ENCODE measurements at places on chromosomes 7 and 10.
A peak's percentile ranks its signal among the peaks of the same experiment; 100 is the strongest.

- no peak for DNase-seq
Observed at GRCh38 chr10:54396031-54396430, 405.0 kb downstream of the PCDH15 start.

DNA sequence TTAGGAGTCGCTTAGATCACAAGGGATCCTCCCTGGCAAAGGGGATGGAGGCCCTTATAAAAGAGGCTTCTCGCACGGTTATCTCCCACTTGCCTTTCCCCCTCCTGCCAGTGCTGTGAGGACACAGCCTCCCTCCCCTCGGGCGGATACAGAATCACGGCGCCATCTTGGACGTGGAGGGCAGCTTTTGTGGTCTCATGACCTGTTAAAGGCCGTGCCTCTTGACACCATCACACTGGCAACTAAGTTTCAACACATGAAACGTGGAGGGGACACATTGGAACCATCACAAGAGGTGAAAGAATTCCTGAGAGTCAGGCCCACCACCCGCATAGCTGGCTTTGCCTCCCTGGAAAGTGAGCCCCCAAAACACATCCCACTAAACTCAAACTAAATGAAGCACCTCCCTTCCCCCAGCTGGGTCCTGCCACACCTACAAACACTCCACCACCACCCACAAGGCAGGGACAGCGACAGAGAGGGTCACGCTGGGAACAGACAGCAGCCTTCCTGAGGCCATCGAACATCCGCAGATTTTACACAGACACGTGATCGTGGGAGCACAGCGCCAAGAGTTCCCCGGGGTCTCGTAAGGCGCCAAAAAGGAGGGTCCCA is 110.6 kb downstream of the TCERG1L start:
- no peak for DNase-seq

DNA sequence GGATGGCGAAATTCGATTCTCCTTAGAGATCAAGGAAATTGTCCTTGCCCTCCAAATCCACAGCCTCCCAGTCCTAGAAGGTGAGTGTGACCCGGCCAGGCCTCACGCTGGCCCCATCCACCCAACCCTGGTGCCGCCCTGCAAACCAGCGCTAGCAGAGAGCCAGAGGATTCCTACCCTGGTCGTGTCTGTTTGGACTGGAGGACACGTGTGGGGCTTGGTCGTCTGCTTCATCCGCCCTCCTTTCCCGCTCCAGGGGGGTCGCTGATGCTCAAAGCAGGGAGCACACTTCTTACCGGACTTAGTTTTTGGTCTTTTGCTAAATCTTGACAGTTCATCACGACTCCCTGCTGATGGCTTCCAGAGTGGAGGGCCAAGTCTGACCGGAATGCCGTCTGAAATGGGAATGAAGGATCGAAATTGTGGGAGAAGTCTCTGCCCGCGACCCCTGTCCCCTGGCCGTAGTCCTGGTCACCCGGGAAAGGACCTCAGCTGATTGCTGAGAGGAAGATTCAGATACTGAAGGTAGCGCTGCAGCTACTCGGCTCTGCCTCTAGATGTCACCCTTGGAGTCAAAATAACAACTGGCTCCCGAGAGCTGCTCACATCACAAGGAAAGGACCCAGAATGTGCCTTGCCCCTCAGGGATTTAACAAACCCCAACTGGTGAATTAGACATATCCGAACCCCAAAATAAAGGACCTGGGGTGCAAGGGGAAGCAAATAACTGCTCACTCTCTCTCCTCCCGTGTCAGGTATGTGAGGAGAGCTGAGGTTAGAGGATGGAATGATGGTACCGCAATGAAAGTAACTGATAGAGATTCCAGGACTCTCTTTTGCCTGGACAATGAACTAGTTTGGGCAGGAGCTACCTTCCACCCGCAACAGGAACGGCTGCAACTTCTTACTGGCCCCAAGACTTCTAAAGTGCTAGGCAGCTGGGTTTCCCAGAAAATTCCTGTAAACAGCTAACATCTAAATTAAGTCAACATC is 23.5 kb upstream of the ORC5 start:
- peak; percentile 46 for DNase-seq

DNA sequence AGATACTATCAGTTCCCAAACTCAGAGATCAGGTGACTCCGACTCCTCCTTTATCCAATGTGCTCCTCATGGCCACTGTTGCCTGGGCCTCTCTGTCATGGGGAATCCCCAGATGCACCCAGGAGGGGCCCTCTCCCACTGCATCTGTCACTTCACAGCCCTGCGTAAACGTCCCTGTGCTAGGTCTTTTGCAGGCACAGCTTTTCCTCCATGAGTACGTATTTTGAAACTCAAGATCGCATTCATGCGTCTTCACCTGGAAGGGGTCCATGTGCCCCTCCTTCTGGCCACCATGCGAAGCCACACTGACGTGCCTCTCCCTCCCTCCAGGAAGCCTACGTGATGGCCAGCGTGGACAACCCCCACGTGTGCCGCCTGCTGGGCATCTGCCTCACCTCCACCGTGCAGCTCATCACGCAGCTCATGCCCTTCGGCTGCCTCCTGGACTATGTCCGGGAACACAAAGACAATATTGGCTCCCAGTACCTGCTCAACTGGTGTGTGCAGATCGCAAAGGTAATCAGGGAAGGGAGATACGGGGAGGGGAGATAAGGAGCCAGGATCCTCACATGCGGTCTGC is 162.2 kb downstream of the EGFR start:
- DNase-seq: no peak

- no peak for DNase-seq
Observed at GRCh38 chr7:121755818-121756552, 117.0 kb upstream of the PTPRZ1 start.

DNA sequence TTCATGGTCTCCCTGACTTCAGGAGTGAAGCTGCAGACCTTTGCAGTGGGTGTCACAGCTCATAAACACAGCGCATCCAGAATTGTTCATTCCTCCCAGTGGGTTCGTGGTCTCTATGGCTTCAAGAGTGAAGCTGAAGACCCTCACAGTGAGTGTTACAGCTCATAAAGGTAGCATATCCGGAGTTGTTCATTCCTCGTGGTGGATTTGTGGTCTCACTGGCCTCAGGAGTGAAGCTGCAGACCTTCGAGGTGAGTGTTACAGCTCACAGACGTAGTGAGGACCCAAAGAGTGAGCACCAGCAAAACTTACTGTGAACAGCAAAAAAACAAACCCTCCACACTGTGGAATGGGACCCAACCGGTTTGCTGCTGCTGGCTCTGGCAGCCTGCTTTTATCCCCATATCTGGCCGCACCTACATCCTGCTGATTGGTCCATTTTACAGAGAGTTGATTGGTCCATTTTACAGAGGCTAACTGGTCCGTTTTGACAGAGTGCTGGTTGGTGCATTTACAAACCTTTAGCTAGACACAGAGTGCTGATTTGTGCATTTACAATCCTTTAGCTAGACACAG is 308.8 kb downstream of the PTPRN2 start:
- no peak for DNase-seq

DNA sequence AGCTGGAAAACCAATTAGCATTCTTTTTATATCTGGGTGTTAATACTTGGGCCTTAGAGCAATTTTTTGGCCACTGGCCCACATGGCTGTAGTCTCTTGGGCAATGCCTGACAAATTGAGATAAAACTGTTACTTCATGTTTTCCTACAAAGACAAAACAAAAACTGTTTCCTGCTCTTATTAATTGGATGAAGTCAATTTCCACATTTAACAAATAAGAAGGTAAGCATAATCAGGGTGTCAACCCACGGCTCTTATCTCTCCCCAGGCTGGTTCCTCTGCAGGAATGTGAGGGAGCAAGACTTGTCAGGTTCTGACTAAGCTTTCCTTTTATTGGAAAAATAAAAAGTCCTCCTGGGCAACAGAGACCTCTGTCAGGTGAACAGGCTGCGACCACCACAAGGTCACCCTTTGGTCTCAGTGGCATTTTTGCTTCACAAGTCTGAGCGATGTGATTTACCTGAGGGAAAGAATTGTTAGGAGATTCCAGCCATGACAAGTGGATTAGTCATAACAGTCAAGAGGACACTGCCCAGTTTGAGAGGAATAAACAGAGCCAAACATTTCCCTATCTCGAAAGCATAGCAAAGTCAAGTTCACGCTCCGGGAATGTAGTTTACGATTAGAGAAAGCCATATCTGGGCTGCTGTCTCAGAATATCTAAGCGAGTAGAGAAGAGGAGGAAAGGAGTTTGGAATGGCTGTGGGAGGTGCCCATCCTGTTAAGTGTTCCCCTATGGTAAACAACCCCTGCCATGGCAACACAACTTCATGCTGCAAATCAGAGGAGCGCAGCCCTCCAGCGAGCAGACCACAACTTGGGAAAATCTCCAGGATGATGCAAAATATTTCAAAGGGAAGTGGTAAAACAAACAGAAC is 144.4 kb downstream of the TES start:
- DNase-seq: peak; percentile 98

- DNase-seq: peak; percentile 83
Observed at GRCh38 chr7:106452031-106452851, 167.5 kb upstream of the NAMPT start.

DNA sequence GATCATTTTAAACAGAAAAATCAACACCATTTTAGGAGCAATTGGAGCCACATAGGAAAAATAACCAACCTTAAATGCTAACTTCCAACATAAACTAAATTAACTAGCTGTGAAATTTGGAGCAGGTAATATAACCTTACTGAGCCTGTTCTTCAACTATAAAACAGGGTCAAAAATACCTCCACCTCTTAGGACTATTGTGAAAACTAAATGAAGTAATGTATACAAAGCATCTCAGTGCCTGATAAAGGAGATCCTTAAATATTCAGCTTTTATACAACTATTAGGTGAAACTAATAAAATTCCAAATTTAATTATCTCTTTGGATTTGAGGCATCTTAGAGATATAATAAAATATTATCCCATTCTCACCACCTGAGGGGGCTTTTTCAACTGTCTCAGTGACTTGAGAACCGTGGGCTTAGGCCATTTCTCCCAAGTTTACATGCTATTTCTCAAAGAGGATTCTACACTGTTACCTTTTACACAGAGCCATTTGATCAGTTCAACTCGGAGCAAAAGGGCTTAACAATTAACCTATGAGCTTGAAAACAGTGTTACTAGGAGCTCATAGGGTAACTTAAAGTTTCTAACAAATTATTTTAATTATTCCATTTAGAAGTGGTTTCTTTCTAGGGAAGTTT is 165.0 kb upstream of the ASAH2 start:
- DNase-seq: no peak

DNA sequence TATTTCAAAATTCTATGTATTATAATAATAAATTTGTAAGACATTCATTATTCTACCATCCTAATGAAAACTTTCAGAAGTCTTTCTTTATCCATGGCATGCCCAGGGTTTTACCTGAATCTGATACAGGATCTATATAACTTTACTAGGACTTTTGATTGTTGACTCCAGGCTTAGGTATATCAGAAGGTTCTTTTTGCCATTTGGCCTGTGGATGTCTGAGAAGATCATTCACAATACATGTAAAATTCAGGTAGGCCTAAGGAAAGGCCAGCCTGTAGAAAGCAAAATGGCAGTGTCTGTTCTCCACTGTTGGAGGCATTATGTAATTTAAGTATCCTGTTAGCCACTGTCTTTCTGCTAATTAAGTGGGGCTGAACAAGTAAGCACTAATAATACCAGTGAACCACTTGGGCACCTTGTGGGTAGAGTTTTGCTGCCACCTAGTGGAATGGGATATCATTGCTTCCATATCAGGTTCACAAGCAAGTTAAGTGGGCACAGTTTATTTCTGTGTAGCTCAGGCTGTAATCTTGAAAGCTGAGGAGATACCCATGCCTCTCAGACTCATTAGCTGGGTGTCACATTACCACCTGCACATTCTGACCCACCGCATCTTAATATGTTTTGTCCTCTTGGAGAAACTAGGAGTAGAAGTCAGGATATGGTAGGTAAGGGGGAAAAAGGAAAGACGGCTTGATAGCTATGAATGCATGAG is 105.5 kb downstream of the SEPTIN7 start:
- DNase-seq: peak; percentile 78

DNA sequence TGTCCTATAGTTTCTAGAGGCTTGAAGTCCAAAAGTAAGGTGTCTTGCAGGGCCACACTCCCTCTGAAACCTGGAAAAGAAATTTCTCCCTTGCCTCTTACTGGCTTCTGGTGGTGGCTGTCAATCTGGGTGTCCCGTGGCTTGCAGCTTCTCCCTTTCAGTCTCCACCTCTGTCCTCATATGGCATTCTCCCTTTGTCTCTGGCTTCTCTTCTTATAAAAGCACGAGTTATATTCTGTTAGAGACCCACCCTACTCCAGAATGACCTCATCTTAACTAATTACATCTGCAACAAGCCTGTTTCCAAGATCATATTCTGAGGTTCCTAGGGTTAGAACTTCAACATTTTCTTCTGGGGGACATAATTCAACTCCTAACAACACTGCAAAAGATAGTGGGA is 3.4 kb upstream of the GLI3 start:
- DNase-seq: no peak

GRCh38 chr10:106308284-106308683 is 856.2 kb downstream of the SORCS1 start:
- DNase-seq: no peak

DNA sequence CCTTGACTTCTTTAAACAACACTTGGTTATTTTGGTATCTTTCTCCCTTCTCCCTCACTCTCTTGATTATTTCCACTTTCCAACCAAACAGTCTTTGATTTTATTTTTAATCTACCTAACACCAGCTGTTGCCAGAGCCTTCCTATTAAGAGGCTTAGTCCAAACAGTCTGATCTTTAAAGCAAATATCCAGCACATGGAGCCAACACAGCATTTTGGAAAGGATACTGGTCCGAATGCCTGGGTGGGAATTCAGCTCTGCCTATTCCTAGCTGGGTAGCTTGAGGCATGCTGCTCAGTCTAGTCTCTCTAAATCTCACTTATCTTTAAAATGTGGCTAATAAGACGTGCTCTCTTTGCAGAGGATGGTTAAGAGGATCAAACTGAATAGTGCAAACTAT is 129.3 kb downstream of the NRCAM start:
- DNase-seq: no peak

DNA sequence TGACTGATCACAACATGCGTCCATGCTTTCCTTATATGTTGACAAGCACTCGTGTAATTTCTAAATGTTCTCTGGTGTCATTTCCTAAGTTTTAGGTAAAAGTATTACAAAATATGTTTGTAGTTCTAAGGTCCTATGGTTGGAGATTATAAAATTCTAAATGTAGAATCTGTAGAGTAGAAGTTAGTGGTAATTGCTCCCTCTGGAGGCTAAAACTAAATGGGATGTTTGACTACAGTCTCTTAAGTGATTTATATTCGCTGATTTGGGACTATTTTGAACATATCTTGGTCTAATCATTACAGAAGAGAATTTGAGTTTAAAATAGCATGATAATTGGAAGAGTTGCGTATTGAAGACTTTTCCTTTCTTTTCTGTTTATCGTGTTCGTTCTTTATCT is 74.1 kb downstream of the ZMYND11 start:
- peak; percentile 15 for DNase-seq

DNA sequence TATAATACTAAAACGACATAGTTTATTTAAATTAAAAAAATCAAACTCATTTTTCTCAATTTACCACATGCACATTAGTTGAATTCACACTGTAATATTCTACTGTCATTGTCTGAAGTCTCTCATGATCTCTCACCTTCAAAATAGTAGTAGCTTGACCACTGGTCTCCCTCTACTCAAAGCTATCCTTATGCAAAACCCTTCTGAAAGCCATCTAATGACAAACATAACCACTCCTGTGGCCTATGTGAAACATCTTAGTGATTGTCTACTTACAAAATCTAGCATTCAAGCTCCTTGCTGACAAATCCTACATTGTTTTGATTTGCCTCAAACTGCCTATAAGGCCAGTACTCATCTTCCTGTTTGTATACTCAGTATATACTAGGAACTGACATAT is 606.0 kb upstream of the GHITM start:
- DNase-seq: no peak

Measured in bronchial epithelial cell (primary cell).